ENCODE measurements at places on chromosomes 2 and 18.

DNA sequence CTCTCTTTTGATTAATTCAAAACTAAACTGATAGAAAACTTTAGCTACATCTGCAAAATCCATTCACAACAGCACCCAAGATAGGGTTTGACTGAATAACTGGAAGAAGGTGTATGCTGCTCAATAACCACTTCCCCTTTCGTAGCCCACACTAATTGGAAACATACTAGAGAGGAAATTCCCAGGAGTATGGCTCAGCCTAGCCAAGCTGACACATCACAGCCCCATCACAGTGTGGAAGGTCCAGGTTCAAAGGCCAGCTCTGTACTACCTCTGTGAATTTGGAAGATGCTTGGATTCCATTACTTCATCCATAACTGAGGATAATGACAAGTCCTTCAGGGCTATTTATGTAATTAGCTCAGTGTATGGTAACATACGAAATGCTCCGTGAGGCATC lies 185.4 kb downstream of the FBXO15 start:
- no peak for DNase-seq

- peak; percentile 25 for DNase-seq
Measured at GRCh38 chr2:73006969-73007710, 64.4 kb downstream of the SFXN5 start.

- no peak for DNase-seq
Measured at GRCh38 chr2:71417300-71418202, 35.8 kb upstream of the DYSF start.

DNA sequence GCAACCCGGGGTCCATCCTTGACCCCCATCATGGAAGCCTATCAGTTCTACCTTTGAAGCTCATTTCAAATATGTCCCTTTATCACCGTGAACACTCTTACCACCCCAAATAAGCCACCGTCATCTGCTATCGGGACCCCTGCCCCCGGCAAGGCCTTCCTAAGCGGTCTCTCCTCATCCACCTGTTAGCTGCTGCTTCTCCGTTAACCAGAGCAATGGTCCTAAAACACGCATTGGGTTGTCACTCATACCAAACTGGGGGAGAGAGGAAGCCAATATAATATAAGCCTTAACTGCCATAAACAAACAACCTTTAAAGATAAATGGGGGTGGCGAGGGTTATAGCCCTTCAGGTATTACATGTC lies 680 bp downstream of the ASNSD1 start:
- DNase-seq, result no peak

DNA sequence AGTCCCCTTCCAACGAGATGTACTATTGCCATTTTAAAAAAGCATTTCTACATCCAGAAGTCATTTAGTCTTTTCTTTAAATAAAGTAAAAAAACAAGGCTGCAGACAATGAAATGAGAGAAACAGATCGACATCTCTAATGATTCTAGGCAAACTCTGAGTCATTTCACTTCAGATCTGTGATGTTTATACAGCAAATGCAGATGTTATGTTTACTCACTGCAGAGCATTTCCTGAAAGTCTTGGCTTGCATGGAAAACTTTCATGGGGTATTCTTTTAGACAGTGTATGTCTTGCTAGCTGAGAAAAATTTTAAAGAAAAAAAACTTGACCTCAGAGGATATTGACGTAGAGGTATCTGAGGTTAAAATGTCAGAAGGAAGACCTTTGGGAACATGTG lies 797.4 kb downstream of the CNTNAP5 start:
- DNase-seq, result no peak

DNA sequence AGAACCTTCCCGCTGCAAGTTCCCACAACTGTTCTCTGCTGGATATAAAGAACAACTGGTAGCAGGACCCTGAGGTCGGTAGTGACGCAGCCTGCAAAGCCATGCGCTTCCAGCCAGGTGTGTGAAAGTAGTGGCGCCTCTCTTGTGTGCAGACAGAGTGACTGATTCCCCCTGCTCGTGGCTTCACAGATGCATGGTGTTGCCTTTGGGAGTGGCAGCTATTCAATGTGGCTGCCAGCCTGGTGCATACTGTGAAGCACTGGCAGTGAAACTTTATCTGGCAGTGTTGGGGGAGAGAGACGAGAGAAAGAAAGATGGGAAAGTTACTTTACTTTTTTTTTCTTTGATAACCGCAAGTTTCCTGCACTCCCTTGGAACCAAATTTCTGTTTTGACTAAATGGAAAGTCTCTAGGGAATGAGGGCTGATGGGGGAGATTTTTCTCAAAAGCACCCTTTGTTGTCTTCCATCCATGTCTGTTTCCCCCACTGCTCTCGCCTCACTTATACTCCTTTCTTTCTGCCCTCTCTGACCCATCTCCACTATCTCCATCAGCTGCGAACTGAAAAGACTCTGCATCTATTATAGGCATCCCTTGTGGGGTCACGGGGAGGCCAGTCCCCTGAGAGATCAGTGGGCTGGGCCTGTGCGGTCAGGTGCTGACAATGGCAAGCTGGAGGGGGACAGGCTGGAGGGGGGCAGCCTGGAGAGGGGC lies 90.0 kb upstream of the TNP1 start:
- no peak for DNase-seq

- DNase-seq, result no peak
Measured at GRCh38 chr2:80222644-80223043, 81.9 kb downstream of the LRRTM1 start.

GRCh38 chr18:37084912-37085311 lies 256.0 kb downstream of the KIAA1328 start:
- no peak for DNase-seq

DNA sequence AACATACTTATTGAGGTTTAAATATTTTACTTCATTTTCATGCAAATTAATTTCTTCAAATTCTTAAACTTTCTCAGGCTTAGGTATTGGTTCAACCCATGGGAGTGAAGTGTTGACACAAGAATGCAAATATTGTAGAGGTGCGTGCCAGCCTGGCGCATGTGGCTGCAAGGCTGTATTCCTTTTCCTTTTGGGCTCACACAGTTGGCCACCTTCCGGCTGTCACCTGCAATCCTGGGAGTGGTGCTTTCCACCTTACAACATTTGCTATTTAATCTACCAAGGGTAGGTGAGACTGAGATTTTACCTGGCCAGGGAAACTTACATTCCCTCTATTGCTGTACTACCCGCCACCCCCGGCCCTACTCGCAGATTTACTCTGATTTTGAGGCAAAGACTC lies 141.1 kb downstream of the DCC start:
- DNase-seq, result no peak

DNA sequence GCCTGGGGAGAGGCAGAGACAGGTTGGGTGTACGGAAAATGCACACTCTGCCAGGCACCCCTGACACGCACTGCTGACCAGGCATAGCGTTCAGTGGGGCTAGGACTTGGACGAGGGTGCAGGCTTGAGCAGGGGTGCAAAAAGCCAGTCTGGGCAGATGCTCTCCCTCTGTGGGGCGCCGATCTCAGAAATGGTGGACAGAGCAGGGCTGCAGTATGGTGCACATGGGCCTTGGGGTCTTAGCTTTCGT lies 1.0 kb upstream of the ARHGEF4 start:
- no peak for DNase-seq

DNA sequence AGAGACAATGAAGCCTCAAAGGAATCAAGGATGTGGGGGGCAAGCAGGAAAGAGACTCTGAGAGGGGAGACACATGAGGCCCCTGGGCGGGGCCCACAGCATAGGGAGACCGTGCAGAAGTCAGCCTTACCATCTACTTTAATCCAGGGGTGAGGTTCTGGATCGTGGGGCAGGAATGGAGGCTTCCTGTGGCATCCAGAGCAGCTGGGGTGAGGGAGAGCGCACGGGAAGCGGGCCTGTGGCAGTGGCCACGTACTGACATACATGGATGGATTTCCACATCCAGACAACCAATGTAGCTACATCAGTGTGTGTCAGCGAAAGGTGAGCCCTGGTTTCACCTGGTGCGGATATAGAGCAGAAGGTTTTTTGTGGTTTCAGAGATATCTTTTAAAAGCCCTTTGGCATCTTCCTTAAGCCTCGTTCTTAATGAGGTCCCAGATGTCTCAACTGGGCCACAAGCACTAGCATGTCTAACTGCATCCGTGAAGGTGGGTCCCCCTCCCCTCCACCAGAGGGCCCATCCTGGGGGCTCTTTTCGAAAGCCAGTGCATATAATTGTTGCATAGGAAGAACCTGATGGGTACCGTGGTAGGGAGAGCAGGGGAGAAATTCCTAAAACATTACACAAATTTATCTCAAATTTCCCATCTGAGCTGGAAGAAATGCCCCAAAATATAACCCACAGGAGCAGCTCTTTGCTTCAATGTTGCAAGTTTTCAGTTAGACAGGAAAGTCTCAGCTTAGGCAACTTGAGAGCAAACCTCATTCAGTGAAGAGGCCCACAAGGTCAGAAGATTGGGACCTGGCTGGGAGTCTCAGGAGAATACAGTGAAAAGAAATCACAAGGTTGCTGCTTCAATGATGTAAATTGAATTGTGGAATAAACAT lies 90.9 kb downstream of the SP3 start:
- DNase-seq, result no peak

GRCh38 chr2:164960159-164960558 lies 4.8 kb upstream of the SLC38A11 start:
- DNase-seq, result no peak

DNA sequence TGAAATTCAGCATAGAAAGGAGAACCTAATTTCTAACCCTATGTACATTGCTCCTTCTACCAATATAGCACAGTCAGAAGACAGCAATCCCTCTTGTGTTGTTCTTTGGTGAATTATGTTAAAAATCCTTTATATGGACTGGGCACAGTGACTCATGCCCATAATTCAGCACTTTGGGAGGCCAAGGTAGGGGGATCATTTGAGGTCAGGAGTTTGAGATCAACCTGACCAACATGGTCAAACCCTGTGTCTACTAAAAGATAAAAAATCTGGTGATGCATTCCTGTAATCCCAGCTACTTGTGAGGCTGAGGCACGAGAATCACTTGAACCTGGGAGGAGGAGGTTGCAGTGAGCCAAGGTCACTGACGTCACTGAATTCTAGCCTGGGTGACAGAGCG lies 195.6 kb downstream of the TMX3 start:
- no peak for DNase-seq

DNA sequence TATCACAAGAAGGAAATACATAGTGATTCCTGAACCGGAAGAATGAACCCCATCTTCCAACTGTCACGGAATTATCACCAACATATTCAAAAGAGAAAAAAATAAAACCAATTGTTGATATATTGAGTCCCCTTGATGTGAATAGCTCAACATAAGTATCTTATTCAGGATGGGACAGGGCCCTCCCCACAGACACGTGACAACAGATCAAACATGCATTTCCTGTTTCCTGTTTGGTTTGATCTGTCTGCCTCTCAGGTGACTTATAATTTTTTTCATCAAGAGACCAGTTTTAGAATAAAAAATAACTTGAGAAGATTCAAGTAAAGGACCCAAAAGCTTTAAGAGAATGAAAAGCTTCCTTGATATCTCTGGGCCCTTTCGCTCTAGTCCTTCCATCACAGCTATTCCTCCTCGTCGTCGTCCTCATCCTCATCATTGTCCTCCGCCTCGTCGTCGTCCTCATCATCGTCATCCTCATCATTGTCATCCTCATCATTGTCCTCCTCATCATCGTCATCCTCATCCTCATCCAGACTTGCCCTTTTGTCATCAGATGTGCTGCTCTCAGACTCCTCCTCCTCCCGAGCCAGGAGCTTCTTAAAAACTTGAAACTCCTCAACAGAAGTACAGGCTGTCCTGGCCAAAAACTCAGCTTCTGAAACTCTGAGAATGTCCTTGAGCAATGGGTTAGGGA lies 6.3 kb downstream of the MTERF4 start:
- DNase-seq, result no peak

- no peak for DNase-seq
Measured at GRCh38 chr2:21161832-21162614, 38.3 kb downstream of the TDRD15 start.

GRCh38 chr2:96325884-96326255 lies 753 bp downstream of the ITPRIPL1 start:
- no peak for DNase-seq

DNA sequence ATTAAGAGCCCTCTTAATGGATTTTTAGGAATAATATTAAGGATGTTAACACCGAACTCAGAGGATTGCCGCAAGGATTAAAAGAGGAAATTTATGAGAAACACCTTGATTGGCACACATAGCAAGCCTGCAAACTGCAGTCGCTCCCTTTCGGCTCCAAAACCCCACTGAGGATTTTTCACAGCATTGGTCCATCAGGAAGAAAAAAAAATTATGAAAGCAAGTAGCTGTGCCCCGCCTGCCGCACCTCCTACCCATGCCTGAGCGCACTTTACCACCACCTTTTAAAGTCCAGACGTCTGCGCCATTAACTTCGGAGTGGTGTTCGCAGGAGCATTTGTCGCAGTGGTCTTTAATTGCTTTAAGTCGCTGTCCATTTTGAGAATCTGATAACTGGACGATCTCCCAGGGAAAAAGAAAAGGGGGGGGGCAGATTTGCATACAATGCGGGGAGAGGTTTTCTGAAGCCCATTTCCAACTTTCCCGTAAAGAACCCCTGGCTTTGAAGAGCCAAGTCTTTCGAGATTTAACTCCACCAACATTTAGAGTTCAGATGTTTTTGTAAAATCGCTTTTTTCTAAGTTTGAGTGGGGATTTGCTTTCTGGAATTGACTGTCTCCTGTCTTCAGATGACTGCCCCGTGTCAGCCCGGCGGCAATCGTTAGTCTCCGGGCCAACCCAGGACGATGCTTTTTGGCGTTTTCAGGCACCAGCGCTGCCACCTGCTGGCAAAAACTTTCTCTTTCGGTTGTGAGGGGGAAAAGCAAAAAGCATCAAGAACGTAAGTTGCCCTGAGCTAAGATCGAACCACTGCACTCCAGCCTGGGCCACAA lies 913 bp upstream of the TRABD2A start:
- DNase-seq, result peak; percentile 81

GRCh38 chr18:69397096-69397495 lies 3.6 kb upstream of the DOK6 start:
- DNase-seq, result no peak

DNA sequence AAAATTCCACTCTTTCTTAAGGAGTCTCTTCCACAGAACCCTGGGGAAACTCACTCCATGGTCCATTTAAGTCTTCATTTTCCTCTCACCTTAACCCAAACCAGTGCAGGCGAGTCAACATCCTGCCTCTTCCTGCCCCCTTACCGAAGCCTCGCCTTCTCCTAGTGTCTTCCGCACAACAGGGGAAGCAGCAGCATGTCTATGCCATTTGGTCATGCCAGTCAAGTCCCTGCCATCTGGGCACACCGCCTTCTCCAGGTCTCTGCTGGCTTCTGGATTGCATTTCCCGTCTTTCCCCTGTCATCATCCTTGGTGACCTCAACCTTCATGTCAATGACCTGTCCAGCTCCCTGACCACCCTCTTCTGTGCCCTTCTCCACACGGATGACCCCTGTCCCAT lies 77.3 kb upstream of the FZD7 start:
- DNase-seq, result no peak

GRCh38 chr2:210442457-210442856 lies 34.1 kb downstream of the LANCL1 start:
- DNase-seq, result no peak
